ENCODE measurements at places on chromosomes 5 and 9.

DNA sequence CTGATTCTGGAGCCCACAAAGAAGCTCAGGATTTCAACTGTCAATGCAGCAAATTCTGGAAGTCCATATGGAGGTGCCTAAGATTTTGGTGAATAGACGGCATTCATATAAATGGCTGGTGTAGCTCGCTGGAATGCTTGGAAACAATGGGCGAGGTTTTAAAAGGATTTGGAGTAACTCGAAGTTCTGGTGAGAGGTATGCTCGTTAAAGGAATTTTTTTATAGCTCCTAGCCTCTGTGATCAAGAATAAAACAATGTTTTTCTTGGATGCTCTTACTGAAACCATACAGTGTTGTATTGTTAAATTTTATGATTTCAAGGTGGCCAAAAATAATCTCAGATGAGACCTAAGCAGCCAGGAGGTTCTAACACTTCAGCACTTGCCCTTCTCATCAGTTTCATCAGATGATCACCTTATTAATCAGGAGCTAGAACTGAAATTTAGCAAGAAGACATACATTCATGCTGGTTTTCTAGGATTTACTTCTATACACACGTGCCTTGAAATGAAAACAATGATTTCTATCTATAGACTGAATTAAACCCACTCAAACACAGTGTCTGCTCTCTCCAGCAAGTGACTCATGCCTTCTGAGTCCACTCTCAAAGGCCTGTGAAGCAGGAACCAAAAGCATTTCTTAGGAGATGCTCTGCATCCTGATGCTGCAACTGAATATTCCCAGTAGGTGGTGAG, 79.2 kb downstream of the OTULIN start:
- DNase-seq, result no peak

- DNase-seq, result no peak
Observed at GRCh38 chr5:112681481-112681908, 56.2 kb upstream of the APC start.

DNA sequence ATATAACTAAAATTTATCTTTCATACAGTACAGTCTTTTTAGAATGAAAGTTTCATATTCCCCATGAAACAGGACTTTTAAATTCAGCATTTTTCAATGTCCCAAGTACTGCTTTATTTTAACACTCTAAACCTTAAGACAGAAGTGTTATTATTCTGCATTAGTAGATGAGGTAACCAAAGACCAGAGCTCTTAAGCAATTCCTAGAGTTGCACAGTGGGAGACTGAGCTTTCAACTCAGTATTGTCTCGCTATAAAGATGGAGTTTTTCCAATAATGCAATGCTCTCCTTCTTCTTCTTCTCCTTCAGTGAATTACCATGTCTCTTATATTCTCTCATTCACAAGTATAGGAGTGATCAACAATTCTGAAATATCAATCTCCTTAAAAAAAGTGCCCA, 479.7 kb downstream of the CETN3 start:
- no peak for DNase-seq

- no peak for DNase-seq
Observed at GRCh38 chr9:125948887-125949596, 201.9 kb downstream of the PBX3 start.

GRCh38 chr5:37751227-37751626, 88.6 kb downstream of the GDNF start:
- no peak for DNase-seq

GRCh38 chr5:159851053-159851452, 65.2 kb upstream of the ADRA1B start:
- no peak for DNase-seq

DNA sequence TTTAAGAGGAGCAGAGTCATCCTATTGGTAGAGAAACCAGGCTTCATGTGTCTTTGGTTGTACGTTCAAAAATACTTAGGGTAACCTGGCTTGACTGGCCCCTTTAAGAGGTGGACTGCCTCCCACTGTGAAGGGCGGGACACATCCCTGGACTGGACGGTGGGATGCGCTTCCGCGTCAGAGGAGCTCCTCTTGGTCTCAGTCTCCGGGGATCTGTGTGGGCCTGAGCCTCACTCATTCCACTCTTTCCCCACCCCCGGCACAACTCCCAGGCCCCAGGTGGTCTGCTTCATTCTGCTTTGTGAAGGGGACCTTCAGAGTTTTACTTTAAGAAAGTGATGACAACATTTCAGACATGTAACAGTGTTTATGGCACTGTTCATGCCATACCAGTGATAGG, 601.1 kb downstream of the IRX1 start:
- no peak for DNase-seq
